ENCODE measurements at places on chromosomes 7 and 10. TPM values are rescaled to one million over a fixed set of nuclear protein-coding genes. Genes with fewer than 3 reads are reported as not detected.

Gene OR2A5
- not detected for total RNA-seq

Gene TAS2R5
- 0.88 TPM for total RNA-seq

Gene TMEM229A
- total RNA-seq = not detected

Gene ITPRID1
- not detected for total RNA-seq

Gene MAP3K8
- 42.6 TPM for total RNA-seq

Gene CHCHD3
- total RNA-seq = 86.9 TPM

Gene PDSS1
- 32.0 TPM for total RNA-seq

Gene TMEM26
- not detected for total RNA-seq

Gene STEAP1
- not detected for total RNA-seq

Gene GPR85
- not detected for total RNA-seq

Gene ATRNL1
- total RNA-seq = not detected

Gene MSRB2
- 4.3 TPM for total RNA-seq

Gene BICC1
- total RNA-seq = not detected

Gene WDFY4
- 0.20 TPM for total RNA-seq

Gene ZNF853
- 3.5 TPM for total RNA-seq

Gene CALHM1
- not detected for total RNA-seq

Gene ZNF783
- 20.4 TPM for total RNA-seq

Gene RPEL1
- not detected for total RNA-seq

Gene SVOPL
- not detected for total RNA-seq

Gene HEPACAM2
- 0.11 TPM for total RNA-seq

Gene MCM10
- total RNA-seq = 71.3 TPM

Gene PLAU
- total RNA-seq = 1.2 TPM

Gene DPYSL4
- total RNA-seq = 3.2 TPM

Gene CADPS2
- not detected for total RNA-seq

Gene PNLIPRP2
- total RNA-seq = not detected

Gene NUTM2B
- total RNA-seq = 0.50 TPM

Gene SUPV3L1
- 50.0 TPM for total RNA-seq

Gene PLPP4
- total RNA-seq = not detected

Gene GIMAP7
- total RNA-seq = 47.3 TPM

Gene RABGEF1
- total RNA-seq = 25.7 TPM

Gene C7orf57
- total RNA-seq = 0.92 TPM

Gene KAZALD1
- 0.18 TPM for total RNA-seq

Gene GCK
- 1.8 TPM for total RNA-seq

Gene FAM180A
- not detected for total RNA-seq

Gene KNDC1
- total RNA-seq = not detected

Gene SYCE1
- 1.5 TPM for total RNA-seq

Gene MYO3A
- total RNA-seq = not detected

Gene TFPI2
- total RNA-seq = not detected

Gene SPDYE6
- not detected for total RNA-seq

Gene AKR1C8
- 0.20 TPM for total RNA-seq

Gene ANK3
- total RNA-seq = 12.8 TPM

Gene TAS2R41
- total RNA-seq = not detected

Gene GIMAP6
- 44.9 TPM for total RNA-seq

Gene CCDC7
- total RNA-seq = 12.1 TPM

Gene ASZ1
- total RNA-seq = not detected

Gene EBF3
- total RNA-seq = not detected

Gene ETV1
- 0.31 TPM for total RNA-seq

Gene BAG3
- 12.0 TPM for total RNA-seq

Gene TRIM24
- total RNA-seq = 15.2 TPM

Gene HOXA6
- not detected for total RNA-seq

Gene AQP1
- 0.13 TPM for total RNA-seq

Gene MGMT
- total RNA-seq = 19.7 TPM

Data from CD8-positive, alpha-beta memory T cell (primary cell).